H1 (cell line): ENCODE measurements at places on chromosomes 1 and 21.

- DNase-seq, result no peak
These were observed 3.4 kb upstream of the ECE1 start for GRCh38 chr1:21293537-21294265.

DNA sequence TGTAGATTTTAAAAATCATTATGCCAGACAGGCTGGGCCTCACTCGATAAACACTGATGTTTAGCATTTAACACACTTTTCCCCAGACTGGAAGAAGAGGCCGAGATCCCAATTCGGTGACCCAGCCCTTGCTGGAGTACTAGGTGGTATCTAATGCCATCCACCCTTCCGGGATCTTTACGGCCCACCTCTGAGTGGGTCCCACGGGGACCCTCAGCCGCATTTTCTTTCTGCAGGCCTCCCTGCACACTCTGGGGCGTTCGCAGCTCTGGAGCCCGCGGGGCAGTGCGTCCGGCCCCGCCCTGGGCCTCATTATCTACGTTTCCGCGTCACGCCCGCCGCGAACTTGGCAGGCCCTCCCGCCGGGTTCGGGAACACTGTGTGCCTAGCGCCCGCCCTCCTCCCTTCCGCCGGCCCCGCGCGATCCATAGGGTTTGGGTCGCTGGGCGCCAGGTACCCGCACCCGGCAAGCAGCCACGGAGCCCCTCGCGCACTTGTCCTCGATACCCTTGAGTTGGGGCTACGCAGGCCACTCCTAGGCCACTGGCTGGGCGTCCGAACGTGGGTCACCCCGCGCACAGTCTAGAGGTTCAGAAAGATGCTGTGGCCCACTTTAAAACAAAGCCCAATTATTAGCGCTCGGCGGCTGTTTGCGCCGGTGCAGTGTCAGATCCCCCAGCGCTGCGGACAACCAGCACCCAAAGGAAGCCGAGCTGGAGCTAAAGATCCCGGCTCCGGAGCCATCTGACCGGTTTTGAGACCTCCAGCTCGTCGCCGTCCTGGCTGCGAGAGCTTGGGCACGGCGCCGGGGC, 950 bp upstream of the EVA1C start:
- peak; percentile 73 for DNase-seq

- DNase-seq, result no peak
These were observed 50.4 kb upstream of the DAB1 start for GRCh38 chr1:57474137-57474750.

- no peak for DNase-seq
These were observed 510 bp upstream of the GNG5 start for GRCh38 chr1:84506729-84507453.

- no peak for DNase-seq
These were observed 155.8 kb downstream of the TRABD2B start for GRCh38 chr1:47841356-47841755.

- DNase-seq, result no peak
These were observed 11.2 kb upstream of the FOXO6 start for GRCh38 chr1:41350055-41350378.

GRCh38 chr1:229888157-229888556, 178.9 kb upstream of the GALNT2 start:
- no peak for DNase-seq

DNA sequence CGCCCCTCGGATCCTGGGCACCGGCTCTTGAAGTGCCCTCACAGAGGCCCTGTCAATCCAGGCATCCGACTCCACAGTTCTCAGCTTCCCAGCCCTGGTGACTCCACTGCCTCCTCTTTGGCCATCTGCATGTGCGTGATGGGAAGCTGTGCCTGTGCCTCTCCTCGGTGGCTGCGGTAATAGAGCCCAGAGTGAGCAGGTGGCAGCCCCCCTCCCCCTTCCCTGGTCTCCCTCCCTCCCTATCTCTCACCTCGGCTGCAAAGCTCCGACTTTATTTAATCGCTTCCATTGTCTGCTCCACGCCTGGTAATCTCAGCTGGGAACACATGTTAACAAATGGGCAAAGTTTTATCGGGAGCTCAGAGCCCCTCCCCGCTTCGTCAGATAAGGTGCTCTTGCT, 91.9 kb downstream of the IGSF21 start:
- peak; percentile 55 for DNase-seq

DNA sequence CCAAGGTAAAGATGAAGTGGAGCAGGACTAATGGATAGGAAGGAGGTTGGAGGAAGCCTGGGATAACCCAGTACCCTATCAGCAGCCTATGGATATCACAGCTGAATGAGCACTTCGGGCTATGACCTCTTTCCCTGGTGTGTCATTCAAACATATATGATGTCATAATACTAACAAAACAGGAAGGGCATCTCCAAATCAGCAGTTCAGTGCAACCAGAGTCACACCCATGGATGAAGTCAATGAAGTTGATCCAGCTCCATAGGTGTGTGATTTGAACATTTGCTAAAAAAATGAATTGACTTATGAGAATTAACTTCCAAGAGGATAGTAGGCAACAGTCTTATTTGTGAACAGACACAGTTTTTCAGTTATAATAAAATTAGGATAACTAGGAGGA, 1.7 kb upstream of the C1orf116 start:
- no peak for DNase-seq

GRCh38 chr1:24564695-24565094, 8.8 kb downstream of the NCMAP start:
- DNase-seq, result no peak

DNA sequence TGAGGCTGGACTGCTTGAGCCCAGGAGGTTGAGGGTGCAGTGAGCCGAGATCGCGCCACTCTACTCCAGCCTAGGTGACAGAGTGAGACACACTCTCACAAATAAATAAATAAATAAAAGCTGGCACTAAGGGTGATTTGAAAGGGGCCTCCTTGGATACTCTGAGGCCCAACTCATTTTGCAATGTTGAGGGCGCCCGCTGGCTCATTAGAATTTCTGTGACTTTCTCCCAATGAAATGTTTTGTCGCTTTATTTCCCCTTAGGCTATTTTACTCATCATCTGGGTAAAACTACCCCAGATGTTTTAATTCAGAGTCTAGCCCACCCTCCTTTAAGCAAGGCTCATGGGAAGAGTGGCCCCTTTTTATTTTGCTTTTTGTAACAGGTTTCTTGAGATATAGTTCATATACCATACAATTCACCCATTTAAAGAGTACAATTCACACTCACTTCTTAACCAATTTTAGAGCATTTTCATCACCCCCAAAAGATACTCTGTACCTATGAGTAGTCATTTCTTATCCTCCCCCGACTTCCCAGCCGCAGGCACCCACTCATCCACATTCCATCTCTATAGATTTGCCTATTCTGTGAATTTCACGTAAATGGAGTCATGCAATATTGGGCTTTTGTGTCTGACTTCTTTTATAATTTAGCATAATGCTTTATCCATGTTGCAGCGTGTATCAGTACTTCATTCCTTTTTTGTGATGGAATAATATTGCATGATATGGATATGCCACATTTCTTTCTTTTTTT, 259.1 kb downstream of the KAZN start:
- no peak for DNase-seq

DNA sequence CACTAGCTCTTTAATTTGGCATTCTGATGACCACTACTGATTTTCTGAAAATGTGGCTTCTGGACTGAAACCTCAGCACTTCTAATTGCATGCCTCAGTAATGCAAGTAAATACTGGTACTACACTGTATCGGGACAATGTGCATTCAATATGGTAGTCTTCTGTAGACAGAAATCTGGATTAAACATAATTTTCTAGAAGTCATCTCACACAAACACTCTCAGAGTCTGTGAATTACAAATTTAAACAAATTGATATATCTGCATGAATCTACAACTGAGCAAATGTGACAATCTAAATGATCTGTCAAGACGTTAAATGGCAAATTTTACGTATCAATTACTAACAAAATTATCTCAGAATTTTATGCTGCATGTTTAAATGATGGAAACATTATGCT, 23.7 kb downstream of the HP1BP3 start:
- DNase-seq, result no peak

DNA sequence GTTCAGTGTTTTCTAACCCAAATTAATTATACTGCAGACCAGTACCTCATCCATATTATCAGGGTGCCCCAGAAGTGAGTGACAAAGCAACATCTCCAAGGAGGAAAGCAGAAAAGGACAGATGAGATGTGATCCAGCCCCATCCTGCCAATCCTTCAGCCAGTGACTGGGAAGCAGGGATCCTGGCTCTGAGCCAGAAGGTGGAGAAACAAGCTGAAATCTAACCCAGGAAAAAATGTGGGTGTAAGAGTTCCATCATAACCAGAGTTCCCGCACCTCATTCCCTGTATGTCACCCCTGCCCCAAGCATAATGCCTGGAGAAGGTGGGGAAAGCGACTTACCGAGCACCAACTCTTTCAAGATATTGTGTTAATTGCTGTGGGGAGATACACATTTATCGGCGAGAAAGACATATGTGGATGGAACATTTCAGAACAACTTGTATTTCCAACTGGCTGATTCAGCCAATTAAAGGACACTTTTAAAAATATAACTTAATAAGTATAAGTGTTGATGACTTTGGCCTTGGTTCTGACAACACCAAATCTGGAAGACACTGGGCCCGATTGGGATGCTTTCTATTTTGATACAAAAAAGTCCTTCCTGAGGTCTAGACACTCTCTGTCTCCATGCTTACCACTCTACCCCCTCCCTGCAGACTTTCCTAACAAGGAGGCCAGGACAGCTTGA, 14.9 kb downstream of the PLEKHA6 start:
- no peak for DNase-seq

- DNase-seq, result no peak
These were observed 43.3 kb downstream of the KRTAP19-8 start for GRCh38 chr21:30994932-30995331.

GRCh38 chr1:29122682-29123052, 1.0 kb downstream of the TMEM200B start:
- peak; percentile 75 for DNase-seq

DNA sequence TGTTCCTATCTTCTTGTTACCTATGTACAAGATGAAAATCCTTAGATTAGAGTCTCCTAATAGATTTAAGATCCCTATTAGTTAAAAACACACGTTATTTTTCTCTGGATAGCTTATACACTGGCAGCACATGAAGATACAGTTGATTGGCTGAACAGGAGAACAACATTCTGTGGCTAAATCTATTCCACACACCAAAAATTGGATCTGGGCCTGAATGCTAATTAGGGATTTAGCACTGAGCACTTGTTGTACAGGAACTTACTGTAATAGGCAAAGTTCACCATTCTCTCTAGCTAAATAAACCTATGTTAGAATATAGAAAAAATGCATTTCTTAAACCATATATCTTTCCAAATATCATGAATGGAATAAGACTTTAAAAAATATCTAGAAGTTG, 117.1 kb upstream of the PTGFR start:
- DNase-seq, result no peak

GRCh38 chr1:228218513-228219244, 10.8 kb downstream of the OBSCN start:
- no peak for DNase-seq

DNA sequence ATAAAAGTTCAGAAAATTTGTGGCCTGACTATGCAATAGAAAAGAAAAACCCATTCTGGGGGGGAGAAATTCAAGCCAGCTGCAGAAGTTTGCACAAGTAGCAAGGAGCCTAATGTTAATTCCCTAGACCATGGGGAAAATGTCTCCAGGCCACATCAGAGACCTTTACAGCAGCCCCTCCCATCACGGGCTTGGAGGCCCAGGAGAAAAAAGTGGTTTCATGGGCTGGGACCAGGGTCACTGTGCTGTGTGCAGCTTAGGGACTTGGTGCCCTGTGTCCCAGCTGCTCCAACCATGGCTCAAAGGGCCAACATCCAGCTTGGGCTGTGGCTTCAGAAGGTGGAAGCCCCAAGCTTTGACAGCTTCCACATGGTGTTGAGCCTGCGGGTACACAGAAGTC, 42.0 kb downstream of the IL23R start:
- no peak for DNase-seq

GRCh38 chr1:84823511-84823910, 69.5 kb downstream of the LPAR3 start:
- no peak for DNase-seq

GRCh38 chr1:208129060-208129459, 115.1 kb downstream of the PLXNA2 start:
- DNase-seq, result no peak

DNA sequence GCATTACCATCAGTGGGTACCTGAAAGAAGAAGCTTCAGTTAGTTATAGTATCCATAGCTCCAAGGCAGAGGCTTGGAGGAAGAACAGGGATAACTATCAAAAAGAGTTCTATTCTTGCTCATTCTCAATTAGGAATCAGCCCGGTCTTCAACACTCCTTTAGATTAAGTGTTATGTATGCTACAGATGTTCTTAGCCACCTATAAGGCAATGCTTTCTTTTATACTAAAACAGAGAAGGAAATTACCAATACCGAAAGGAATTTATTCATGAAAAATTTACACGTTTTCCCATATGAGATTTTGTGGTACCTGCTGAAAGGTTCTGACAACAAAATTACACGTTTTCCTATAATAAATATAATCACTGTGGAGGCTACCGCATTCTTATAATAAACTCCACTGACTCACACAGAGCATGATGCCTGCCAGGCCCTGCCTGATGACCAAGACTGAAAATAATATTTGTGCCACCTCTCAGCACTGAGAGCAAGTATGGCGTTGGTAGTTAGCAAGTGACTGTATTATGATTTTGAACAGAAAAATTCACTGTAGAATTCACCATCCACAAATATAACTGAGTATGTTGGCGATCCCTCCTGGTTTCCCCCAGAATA, 58.3 kb downstream of the APP start:
- no peak for DNase-seq

DNA sequence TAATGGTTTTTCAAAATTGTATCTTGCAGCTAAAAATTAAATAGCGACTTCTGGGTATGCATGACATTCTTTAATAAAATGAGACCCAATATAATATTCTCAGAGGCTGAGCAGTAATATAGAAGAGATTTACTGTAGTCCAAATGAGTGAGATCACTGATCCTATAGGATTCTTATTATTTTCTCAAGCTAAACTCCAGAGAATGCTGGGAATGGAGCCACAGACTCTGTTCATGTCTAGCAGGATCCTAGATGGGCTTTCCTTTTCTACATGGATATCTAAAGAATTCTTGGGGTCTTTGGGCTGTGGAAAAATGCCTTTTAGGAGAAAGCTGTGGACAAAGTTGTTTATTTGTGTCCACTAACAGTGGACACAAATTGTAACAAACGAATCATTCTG, 150.7 kb upstream of the ZNF644 start:
- DNase-seq, result no peak

DNA sequence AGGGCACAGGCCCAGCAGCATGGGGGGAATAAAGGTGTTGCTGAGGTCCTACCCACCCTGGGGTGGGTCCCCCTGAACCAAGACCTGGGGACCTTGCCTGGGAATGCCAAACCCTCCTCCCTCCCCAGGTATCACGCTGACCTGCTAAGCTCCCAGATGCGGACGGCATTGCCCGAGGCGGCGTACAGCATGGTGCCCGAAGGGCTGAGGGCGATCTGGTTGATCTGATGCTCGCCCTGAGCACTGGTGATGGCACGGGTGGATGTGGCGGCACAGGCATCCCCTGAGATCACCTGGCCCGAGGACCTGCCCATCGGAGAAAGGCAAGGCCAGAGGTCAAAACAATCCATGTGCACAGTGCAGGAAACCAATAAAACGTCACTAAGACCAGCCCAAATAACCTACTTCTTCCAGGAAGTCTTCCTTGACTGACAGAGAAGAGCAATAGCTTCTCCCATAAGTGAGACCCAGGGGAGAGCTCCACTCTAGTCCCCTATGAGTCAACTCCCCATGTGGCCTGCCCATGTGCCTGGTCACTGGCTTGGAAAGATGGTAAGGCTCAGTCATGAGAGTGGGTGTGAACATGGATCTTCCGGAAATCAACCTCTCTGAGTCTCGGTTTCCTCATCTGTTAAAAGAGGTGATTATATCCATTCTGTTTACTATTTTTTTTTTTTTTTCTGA, 46.3 kb downstream of the KIF21B start:
- DNase-seq, result no peak

GRCh38 chr1:183417772-183418491, at the start of gene NMNAT2:
Gene NMNAT2, minus strand, starts transcription at chr1:183418380. Its CDS starts 113 bp downstream, at chr1:183418267.
- no peak for DNase-seq
